ENCODE measurements at places on chromosomes 13 and 19.

DNA sequence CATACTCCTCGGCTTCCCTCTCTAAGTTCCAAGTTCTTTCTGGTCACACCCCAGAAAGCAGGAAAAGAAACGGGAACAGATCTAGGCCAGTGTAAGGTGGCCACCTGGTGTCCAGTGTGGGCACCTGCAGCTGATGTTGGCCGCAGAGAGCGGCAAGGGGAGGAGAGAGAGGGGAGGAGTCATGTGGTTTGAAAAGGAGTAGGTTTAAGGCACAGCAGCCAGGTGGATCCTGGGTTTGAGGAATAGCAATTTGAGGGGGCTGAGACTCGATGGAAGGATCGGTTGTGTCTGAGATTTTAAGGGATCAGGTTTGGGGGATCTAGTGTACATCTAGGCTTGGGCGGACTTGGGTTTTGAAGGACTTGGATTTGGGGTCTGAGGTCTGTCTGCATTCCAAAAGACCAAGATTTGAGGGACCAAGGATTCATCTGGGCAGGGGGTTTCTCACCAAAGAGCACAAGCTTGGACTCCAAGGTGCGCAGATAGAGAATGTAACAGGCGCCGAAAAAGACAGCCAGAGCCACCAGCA is 1.2 kb downstream of the RABAC1 start:
- peak; percentile 83 for DNase-seq

- no peak for DNase-seq
Measured at GRCh38 chr13:20654156-20654555, 49.3 kb upstream of the IL17D start.

DNA sequence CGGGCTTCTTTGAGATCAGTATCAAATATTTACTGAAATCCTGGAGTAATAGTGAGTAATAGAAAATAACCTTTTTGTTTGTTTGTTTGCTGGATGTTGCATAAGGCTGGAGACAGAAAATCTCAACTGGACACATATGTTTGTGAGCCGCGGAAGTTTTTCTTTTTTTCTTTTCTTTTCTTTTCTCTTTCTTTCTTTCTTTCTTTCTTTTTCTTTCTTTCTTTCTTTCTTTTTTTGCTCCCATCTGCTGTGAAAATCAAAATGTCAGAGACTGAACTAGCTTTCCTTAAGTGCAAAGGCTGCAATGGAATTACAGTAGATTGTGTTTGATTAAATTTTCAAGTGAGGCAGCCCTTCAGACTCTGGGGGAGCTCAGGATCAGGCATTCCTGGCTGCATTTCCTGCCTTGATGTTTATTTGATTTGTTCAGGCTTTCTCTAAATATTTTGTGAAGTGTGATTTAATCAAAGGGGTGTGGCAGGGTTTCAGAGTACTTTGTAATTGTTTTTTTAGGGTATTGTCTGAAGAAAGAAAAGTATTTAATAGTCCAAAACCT is 319 bp downstream of the FRY start:
- no peak for DNase-seq

GRCh38 chr19:1933244-1933643 is 7.7 kb upstream of the CSNK1G2 start:
- DNase-seq = no peak

GRCh38 chr13:73223372-73223781 is 164.6 kb downstream of the KLF5 start:
- DNase-seq = no peak

DNA sequence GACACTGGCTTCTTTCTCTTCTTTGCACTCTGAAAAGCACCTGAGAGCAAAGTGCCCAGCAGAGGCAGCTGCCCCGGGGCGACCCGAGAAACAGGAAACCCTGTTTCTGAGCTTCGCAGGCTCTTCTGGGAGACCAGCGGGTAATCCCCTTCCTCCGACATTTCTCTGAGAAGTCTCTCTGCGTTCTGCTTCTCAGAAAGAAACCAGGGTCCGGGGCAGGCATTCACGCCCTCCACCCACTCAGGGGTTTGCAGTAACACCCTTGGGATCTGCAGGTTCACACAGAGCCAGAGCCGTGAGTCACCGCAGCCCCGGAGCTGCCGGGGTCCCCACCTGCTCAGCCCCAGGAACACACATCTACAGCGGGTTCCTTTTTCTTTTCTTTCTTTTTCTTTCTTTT is 86.0 kb downstream of the GADD45B start:
- DNase-seq = no peak

DNA sequence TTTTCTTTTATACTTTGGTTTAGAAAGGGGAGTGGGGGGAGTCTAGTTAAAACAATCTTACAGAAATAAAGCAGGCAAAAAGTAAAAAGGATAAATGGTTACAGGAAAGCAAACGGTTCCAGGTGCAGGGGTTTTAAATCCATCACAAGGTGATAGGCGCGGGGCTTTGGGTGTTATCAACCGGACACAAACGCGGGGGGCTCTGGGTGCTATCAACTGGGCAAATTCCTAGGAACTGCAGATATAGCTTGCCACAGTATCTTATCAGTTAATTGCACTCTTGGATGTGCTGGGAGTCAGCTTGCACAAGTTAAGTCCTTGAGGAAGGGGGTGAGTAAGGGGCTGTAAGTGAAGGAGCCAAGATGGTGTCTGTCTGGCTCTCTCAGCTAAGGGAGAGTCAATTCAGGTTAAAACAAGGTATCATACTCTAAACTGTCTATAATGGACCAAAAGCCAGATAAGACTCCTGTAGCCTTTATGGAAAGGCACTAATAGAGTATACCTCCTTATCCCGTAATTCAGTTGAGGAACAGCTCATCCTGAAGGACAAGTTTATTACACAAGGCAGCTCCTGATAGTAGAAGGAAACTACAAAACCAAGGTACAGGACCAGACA is 32.6 kb upstream of the ZSCAN5A start:
- no peak for DNase-seq

- no peak for DNase-seq
Measured at GRCh38 chr19:47456721-47457474, 14.8 kb downstream of the SLC8A2 start.

- no peak for DNase-seq
Measured at GRCh38 chr19:7602935-7603497, 7.4 kb downstream of the CAMSAP3 start.

DNA sequence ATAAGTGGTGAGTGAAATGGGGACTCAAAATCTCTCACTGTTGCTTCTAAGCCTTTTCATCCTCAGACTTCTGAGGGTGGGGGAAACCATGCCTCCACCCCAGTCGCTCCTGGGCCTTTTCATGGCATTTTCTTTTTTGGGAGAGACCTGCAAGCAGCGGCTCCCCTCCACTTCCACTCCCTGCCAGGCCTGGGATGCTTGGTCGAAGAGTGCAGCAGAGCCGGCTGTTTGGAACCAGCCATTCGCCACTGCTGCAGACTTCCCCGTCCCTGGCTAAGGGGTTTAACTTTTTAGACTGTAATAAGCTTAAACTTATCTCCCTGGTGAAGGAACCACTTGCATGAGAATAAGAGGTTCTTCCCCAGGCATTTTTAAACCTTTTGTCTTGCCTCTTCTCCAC is 617.2 kb downstream of the PCDH9 start:
- no peak for DNase-seq

GRCh38 chr19:17540174-17540573 is 15.3 kb upstream of the COLGALT1 start:
- no peak for DNase-seq

GRCh38 chr19:19529783-19530422 is 1.2 kb downstream of the YJEFN3 start:
- no peak for DNase-seq

GRCh38 chr13:95642028-95642621 is 2.4 kb downstream of the DZIP1 start:
- no peak for DNase-seq

- no peak for DNase-seq
Measured at GRCh38 chr19:23769691-23770468, 11.2 kb upstream of the ZNF681 start.

DNA sequence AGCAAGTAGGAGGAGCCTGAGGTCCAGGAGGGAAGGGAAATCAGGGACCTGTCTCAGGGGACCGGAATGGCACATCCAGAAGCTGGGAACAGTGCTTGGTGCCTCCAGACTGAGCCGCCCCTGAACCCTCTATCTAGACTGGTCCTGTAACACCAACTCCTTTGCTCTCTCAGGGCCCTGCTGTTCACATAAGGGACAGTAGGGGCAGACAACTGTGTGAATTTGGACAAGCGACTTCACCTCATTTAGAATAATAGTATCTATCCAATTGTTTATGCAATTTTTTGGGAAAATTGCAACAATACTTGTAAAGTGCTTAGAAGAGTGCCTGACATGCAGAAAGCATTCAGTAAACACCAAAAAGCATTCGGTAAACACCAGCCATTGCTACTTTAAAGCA is 14.0 kb downstream of the SYMPK start:
- no peak for DNase-seq

DNA sequence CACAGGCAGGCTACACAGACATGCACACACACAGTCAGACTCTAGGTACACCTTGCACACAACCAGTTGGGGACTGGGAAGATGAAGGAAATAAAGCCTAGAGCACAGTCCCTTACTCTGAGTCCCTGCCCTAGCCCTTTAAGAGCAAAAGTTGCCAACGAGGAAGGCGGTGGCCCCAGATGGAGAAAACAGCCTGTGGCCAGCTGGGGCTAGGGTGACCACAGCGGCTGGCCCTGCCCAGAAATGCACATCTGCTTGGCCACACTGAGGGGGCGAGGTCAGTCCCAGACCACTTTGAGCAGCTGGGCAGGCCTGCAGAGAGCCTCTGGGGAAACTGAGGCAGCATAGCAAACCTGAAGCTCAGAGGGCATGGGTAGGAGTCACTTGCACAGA is 52.3 kb downstream of the PTPRS start:
- no peak for DNase-seq

DNA sequence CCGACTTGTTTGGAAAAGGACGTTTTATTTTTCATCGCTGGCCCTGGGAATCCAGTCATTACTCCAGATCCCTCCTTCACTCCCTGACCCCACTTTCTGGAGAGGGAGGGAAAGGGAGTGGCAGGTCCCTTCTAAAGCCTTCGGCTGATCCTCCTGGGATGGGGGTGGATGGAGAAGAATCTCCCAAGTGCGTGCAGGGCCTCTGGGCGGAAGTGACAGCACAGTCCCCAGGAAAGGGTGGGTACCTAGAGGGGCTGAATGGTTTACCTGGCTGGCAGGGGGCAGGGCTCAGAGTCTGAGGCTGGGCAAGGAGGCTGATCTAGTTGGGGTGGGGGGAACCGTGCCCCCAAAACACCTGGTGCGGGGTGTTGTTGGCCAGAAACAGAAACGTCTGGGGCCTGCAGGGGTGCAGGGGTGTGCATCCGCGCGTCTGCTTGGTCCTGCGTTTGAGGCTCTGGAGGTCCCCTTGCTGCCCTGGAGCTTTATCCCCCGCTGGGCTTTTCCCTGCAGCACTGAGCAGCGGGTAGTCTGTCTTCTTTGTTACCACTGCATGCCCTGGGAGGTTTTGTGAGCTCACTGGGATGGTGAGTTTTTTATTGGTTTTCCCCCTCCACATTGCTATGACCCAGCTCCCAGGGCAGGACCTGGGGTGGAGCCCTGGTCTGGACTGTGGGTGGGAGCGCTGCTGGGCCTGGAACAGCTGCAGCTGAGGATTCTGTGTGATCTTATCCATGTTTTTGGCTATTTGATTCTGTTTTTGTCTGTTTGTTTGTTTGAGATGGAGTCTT is 3.0 kb upstream of the ZNF628 start:
- no peak for DNase-seq

GRCh38 chr13:33158816-33159215 is 126.7 kb downstream of the STARD13 start:
- DNase-seq = no peak

- DNase-seq = no peak
Measured at GRCh38 chr13:70714993-70715392, 606.7 kb upstream of the KLHL1 start.

DNA sequence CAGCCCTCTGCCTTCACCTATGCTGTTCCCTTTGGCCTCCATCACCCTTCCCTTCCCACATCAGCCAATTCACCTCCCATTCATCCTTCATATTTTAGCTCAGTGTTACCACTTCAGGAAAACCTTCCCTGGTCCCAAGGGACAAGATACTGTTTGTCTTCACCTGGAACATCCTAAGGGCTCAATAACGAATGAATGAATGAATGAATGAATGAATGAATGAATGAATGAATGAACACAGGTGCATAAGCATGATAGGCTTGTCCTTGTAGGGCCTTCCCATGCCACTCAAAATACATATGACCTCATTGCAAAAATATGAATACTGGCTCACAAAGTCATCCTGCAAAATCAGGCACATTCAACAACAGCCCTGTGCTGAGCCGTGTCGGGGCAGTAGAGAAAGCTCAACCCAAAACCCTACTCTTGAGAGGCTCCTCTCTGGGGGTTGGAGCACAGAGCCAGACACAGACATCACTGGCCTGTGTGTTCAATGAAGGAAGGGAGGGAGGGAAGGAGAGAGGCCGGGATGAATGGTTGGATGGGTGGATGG is 33.7 kb upstream of the TPM4 start:
- DNase-seq = no peak

GRCh38 chr19:14337510-14337909 is 43.7 kb upstream of the ADGRE5 start:
- no peak for DNase-seq

- peak; percentile 85 for DNase-seq
Measured at GRCh38 chr13:106440866-106441265, 94.6 kb downstream of the EFNB2 start.

Measured in NCI-H1105 treated with DMSO at 0.1 percent for 48 hours (cell line).